SJSA1 (cell line): ENCODE measurements at places on chromosomes 4 and X.
A peak's percentile ranks its signal among the peaks of the same experiment; 100 is the strongest.

DNA sequence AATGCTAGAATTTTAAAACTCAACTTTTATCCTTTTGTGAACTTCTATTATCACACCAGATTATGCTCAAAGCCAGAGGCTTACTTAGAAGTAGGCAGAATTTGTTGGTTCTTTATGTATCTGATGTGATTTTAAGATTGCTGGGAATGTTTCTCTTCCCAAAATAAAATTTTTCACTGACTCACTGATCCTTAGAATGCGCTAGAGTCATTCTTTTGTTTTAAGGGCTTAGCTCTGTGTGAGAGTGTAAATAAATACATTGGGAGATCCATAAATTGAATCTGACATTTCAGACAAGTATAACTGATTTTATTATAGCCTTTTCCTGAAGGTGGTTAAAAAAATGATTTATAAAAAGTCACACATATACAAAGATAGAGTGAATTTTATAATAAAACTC, 101.3 kb downstream of the LARP1B start:
- DNase-seq: peak; percentile 76

- no peak for DNase-seq
Observed at GRCh38 chr4:53116954-53117353, 248.9 kb downstream of the SCFD2 start.

DNA sequence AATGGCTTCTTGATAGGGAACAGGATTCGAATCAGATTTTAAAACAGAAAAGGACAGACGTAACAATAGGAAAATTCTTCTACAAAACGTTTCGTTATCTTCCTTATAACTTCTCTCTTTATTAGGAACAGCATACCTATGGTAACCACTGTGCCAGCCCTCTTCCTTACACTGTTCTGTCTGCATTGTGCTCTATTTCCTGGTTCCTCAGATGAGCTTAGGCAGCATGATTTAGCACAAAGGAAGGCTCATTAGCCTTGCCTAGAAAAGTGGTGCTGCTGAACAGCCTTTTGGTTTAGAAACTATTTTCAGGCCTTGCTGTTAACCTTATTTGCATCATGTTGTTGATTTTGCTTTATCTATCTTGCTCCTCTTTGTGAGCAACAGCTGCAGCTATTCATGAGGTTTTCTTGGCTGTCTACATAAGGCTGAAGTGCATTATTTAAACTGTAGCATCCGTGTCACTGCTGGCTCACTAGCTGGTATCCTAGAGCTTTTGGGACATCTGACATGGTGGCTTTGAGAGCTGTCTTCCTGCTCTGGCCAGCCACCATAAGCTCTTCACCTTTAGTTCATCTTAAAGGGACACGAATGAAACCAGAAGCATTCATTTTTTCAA, 69.9 kb upstream of the NRK start:
- DNase-seq: no peak

GRCh38 chr4:83604321-83604720, 68.4 kb downstream of the GPAT3 start:
- DNase-seq: no peak

DNA sequence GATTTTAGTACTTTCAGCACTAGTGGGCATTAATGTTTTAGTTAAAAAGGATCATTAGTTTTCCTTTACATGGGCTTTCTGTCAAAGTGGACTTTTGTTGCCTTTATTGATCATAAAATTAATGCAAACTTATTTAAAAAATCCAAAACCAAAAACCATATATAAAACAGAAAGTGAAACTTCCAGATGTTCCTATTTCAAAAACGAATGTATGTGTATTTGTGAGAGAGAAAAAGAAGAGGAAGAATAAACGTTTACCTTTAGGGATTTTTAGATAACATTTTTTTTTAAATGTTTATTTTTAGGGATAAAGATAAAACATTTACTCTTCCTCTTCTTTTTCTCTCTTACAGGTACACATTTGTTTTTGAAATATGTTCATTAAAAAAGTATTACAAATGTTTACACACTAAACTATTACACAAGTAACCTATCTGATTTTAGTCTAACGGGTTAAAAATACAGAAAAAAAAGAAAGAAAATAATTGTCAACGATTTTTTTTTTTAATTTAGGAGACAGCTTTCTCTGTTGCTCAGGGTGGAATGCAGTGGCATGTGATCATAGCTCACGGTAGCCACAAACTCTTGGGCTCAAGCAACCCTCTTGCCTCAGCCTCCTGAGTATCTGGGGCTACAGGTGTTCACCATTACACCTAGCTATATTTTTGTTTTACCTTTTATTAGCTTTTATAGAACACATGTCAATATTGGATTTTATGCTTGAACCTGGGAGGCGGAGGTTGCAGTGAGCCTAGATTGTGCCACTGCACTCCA, 16.8 kb upstream of the COX18 start:
- no peak for DNase-seq

DNA sequence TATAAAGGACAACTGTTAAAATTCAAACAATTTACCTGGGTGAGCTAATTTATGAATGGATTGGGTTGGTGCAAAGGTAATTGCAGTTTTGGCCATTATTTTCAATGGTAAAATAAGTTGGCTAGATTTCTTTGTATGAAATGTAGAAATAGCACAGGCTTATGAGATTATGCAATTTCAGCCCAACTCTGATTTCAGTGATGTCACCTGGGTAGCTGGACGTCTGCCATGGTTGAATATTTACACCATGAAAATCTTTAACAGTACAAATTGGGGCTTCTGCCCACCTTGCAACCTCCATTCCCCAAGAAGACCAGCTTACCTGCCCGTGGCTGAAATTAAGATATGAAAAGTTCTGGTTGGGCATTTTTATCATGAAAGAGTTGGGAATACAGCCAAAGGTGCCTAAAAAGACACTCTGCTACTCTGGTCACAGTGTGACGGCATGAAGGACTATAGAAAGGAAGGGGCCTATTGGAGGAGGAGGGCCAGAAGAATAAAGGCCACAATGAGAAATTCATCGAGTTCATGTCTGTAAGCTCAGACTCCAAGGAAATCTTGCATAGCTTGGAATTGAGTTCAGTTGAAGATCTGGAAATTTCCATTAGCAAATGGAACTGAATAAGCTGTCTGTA, 29.7 kb downstream of the EGF start:
- no peak for DNase-seq
